ENCODE measurements at places on chromosomes 16 and 17. TPM values are rescaled to one million over a fixed set of nuclear protein-coding genes. Genes with fewer than 3 reads are reported as not detected.
A peak's percentile ranks its signal among the peaks of the same experiment; 100 is the strongest.

The TEX19 gene
- 0.05 TPM for total RNA-seq

GRCh38 chr17:7147772-7148171, 31.4 kb downstream of the ASGR1 start:
- DNase-seq = no peak

DNA sequence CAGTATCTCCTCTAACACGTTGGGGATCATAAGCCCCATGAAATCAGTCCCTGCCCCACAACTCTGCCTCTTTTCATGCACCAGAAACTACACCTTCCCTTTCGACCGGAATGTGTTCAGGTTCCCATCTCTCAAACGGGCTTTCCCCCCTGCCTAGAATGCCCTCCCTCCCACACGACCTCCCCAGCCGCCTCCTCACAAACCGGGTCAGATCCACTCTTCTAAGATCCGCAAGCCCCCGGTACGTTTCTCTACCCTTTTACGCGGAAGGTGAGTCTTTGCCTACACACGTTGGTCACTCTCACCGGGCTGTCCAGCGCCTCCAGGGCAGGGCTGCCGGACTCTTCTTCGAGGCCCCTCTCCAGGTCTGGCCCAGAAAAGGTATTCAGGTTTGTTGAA, 708 bp downstream of the DHX33 start:
- DNase-seq = no peak

DNA sequence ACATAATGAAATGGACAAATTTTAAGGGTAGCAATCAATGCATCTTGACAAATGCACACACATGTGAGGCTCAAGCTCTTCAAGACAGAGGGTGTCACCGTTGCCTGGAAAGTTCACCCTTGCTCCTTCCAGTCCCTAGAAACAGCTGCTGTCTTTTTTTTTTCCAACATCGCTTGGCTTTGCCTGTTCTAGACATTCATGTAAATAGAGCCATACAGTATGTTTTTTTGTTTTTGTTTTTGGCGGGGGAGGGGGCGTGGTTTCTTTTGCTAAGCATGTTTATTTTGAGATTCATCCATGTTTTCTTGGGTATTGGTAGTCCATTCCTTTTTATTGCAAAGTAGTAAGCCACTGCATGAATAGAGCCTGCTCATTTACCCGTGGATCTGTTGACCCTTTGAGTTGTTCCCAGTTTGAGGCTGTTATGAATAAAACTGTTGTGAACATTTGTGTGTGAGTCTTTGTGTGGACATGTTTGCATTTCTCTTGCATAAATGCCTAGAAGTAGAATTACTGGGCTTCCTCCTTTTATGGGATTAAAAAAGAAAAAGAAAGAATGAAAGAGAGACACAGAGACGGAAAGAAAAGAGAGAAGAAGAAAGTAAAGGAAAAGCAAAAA, 78.4 kb downstream of the NT5M start:
- peak; percentile 93 for DNase-seq

- DNase-seq = peak; percentile 78
These were observed 4.4 kb upstream of the KRT37 start for GRCh38 chr17:41428591-41429291.

DNA sequence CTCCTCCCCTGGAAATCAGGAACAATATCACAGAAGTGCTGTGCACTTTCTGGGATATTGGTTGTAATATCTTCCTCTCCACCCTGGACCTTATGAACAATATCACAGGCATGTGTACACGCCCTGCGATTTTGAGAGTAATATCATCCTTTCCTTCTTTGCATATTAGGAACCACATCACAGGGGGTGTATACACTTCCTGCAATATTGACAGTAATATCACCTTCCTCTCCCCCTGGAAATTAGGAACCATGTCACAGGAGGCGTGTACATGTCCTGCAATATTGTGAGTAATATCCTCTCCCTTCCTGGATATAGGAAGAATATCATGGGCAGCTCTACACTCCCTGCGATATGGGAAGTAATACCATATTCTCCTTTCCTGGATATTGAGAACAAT, 14.2 kb upstream of the TEKT5 start:
- no peak for DNase-seq

GRCh38 chr16:74775255-74775654, 635 bp upstream of the FA2H start:
- DNase-seq = no peak

DNA sequence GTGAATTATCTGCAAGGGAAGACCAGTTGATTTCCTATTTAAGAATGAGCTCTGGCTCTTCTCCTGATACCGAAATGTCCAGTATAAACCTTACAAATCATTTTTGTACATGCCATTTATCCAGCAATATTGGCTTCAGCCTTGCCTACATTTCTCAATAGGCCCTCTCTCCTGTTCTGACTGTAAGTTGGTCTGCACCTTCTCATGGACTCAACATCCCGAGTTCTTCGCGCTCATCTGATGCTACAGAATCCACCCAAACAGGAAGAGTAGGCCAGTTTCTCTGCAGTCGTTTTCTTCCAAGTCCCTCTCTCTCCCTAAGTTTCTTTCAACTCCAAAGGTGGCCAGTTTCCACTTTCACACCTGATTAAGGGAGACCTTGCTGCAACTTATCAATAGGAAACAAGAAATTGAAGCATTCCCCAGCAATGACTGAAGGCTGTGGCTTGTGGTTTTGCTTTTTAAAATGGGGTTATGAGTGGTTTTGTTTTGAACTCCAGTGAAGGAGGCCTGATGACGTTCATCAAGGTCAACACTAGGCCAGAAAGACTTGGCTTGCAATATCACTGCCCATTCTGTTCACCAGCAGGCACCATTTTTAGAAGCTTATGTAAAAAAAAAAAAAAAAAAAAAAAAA, 383.0 kb downstream of the MAF start:
- no peak for DNase-seq

The CASKIN1 gene
- total RNA-seq = 0.67 TPM

Data from SK-MEL-5 (cell line).